ENCODE measurements at places on chromosomes 5 and 9. TPM values are rescaled to one million over a fixed set of nuclear protein-coding genes. Genes with fewer than 3 reads are reported as not detected.

DDX4 gene
- total RNA-seq, result 0.32 TPM

SPINK13 gene
- total RNA-seq, result not detected

BSPRY gene
- total RNA-seq, result 6.4 TPM

ITGA2 gene
- total RNA-seq, result 5.5 TPM

DNA sequence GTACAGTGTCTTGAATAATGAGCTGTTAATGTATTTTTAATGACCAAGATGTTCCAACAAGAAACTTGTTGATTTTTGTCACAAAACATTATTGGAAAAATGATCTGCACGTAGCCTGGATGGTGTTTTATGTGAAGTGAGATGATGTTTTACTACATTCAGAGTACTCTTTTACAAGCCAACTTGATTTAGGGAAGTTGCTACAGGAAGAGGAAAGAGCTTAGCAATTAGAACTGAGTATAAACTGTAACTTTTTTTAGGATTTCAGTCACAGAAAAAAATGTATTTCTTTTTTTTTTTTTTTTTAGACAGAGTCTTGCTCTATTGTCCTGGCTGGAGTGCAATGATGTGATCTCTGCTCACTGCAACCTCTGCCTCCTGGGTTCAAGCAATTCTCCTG, 113.6 kb upstream of the ADRA1B start:
- no peak for DNase-seq

DNA sequence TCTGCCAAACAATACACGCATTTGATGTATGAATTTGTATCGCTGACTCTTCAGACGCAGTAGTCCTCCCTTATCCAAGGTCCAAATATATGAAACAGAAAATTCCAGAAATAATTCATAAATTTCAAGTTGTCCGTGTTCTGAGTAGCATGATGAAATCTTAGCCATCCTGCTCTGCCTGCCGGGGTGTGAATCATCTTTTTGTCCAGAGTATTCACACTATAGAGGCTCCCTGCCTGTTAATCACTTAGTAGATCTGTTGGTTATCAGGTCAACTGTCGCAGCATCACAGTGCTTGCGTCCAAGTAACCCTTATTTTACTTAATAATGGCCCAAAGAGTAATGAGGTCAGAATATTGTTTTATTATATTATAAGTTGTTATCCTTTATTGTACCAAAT, 268.1 kb downstream of the DOCK8 start:
- no peak for DNase-seq

DNA sequence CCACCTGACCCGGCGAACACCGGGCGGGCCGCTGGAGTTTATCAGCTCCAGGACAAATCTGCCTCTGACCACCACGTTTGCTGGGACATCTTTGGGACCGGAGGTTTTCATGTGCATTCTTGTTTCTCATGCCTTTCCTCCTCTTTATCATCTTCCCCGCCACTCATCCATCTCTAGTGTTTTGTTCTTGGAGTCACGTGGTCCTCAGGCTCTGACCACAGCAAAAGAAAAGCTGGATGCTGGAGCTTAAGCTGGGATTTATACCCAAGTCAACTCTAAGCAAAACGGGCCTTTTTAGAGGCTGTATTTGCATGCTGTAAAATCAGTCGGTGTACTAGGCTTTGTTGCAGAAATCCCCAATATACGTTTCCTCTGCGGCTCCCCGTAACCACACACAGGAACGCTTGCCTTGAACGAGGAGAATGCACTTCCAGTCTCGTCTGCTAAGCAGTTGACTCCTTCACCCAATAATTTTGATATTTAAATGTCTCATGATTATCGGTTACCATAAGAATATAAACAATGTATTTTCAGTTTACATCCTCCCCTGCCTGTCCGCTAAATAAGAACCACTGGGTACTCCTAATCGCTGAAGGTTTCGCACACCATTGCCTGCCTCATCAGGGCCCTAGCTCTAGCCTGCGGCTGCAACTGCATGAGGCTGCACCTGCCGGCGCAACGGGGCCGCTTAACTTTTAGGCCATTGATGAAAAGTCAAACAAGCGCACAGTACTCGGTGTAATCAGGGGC, 560 bp upstream of the NDUFS6 start:
- no peak for DNase-seq

- no peak for DNase-seq
Observed at GRCh38 chr9:135056541-135056940, 30.9 kb upstream of the OLFM1 start.

DNA sequence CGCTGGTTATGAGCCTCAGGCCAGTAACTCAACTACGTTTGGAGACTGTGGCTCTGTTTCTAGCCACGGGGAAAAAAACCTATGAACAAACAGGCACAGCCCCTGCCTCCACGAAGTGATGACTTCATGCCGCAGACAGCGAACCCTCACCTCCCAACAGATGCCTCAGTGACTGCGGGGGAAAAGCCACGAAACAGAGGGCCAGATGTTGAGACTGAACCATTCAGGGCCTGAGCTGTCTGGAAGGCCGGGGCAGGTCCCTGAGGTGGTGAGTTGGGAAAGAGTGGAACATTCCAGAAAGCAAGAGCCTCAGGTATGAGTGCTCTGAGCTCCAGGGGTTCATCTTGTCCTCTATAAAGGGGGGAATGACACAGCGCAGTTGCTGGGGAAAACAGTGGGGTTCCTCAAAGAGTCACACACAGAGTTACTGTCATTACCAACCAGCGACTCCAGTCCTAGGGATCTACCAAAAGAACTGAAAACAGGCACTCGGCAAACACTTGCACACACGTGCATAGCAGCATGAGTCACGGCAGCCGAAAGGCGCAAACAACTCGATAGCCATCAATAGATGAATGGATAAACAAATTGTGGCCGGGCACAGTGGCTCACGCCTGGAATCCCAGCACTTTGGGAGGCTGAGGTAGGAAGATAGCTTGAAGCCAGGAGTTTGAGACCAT, 15.3 kb downstream of the PLPP7 start:
- no peak for DNase-seq

GRCh38 chr5:145484158-145484557, 351.0 kb downstream of the PRELID2 start:
- DNase-seq, result no peak

GRCh38 chr9:125302241-125302640, 40.6 kb downstream of the GAPVD1 start:
- no peak for DNase-seq

All from WTC11 (cell line).